ENCODE measurements at places on chromosomes 1 and 21.

GRCh38 chr1:197781968-197782721 is 6.9 kb upstream of the DENND1B start:
- no peak for DNase-seq

DNA sequence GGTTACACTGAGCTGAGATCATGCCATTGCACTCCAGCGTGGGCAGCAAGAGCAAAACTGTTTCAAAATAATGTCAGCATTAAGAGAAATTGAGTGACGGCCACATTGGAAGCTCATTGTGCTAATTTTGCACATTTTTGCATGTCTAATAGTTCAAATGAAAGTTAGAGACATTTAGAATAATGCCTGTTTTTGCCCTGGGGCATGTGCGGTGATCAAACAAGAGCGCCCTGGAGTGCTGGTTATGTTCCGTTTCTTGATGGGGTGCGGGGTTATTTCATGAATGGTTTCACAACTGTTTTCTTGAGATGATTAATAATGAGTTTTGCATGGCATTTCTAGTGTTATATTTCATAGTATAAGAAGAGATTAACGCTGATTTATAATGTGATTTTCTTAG is 13.1 kb downstream of the OR2T11 start:
- no peak for DNase-seq

DNA sequence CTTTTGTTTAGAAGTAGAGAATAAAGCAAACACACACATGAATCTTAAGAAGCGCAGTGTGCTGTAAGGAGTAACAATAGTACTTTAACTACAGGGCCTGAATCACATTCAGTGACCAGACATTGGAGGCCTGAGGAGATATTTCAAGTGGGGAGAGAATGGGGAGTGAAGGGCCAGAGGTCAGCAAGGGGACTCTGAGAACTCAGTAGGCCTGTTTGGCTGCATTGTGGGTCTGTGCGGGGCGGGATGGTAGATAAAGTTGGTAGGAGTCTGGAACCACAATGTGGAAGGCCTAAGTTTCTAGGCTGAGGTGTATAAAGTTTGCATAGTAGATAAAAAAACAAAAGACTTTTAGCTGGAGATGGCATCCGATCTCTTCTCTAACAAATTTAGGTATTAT is 52.7 kb upstream of the WLS start:
- DNase-seq: no peak

DNA sequence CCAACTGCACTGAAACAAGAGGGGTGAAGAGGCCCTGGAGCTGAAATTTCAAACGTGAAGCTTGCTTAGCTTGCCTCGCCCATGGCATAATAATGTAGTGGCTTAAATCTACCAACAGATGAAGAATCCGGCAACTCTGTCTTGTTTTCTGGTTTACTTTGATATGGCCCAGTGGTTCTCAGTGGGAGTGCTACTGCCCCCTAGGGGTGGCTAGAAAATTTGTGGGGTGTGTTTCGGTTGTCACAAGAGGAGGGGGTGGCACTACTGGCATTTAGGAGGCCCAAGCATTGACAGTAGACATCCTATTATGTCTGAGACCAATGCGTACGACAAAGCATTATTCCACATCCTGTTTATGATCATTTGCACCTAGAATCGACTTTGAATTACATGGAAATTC is 51.9 kb upstream of the C8B start:
- no peak for DNase-seq

GRCh38 chr1:175947771-175948170 is 204.4 kb upstream of the TNR start:
- no peak for DNase-seq
